HCT116 (cell line): ENCODE measurements at places on chromosomes 3 and 15.

DNA sequence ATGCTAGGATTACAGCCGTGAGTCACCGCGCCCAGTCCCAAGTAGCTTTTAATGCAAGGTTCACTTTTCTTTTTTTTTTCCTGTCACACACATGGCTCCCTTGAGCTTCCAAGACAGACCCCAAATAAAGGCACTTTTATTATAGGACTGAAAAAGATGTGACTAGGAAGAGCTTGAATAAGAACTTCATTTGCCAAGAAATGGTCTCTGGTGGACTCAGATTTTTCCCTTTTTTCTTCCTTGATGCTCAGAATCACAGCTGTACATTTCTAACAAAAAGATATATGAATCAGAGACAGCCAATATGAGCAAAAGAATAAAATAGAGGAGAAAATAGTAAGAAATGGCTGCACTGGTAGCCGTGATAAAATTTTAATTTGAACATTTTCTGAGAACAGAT lies 337.2 kb downstream of the MAGI1 start:
- no peak for DNase-seq

DNA sequence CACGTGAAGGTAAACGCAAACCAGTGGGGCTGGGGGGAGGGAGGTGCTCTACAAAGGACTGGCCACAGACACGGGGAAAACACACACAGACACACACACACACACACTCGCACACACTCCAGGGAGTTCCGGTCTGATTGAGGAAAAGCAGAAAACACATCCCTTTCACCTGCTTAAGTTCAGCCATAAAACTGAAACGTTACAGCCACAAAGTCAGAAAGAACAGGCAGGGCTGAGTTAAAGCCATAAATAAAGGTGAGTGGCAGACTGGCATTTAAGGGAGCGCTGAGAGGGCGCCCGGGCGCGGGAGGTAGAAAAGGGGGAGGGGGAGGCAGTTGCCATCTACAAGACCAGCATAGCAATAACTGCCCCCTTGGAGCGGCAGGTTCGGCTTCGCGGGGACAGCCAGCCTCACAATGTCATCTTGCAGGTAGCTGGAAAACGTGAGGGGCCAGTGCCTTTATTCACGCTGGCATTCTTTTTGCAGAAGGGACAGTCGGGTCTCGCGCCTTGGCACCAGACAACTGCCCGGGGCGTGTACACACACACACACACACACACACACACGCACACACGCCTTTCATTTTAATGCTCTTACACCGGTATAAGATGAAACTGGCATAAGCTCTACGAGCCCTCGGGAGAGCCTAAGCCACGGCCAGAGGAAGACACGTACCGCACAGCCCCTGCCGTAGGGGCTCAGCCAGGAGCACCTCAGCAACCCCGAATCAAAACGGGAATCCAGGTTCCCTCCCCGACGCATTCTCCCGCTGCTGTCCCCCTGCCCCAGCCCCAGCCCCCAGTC lies 866 bp downstream of the TNIK start:
- DNase-seq, result no peak

- DNase-seq, result no peak
These were observed 666 bp downstream of the SNX33 start for GRCh38 chr15:75648156-75649000.

DNA sequence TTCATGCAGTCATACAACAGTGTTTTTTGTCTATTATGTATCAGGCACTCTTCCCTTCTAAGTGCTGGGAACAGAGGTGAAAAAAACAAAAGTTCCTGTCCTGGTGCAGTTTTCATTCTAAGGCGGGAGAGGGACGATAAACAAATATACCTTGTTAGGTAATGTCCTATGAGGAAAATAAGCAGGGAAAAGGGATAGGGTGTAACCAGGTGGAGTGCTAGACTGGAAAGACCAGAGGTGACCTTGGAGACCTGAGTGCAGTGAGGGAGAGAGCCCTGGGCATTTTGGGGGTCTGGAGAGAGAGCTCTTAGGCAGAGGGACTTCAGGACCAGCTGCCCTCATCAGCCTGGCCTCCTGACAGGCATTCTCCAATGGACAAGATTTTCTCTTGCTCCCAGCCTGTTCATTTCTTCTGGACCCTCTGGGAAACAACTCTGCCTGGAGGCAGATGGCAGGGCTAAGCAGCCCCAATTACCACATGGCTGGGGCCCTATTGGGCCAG lies 97.2 kb upstream of the TJP1 start:
- DNase-seq, result no peak

GRCh38 chr15:81282911-81283310 lies 41.0 kb downstream of the STARD5 start:
- DNase-seq, result no peak

DNA sequence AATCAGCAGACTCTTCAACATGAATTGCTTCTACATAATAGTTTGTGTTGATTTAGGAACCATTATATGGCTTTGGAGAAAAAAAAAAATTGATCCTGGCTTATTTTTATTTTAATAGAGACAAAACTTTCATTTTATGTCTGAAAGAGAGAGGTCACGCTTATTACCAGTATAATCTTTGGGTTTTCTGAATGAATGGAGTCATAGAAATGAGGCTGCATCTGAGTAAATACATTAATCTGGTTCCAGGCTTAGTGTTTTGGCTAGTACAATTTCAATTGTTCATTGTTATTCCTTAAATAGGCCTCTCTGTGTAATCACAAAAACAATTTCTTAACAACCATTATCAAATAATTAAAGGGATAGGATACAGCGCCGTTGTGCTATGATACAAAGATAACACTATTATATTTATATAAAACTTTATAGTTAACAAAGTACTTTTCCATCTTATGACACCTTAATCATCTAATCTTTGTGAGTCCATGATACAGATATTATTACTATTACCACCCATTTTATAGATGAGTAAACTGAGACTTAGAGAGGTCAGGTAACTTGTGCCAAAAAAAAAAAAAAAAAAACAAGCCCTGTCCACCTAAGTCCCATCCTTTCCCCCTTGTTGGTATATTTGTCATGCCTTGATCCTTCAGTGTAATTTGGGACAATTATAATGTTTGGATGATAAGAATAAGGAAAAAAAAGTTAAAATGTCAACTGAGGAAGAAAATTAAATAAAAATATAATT lies 41.8 kb upstream of the GOLM2 start:
- no peak for DNase-seq

DNA sequence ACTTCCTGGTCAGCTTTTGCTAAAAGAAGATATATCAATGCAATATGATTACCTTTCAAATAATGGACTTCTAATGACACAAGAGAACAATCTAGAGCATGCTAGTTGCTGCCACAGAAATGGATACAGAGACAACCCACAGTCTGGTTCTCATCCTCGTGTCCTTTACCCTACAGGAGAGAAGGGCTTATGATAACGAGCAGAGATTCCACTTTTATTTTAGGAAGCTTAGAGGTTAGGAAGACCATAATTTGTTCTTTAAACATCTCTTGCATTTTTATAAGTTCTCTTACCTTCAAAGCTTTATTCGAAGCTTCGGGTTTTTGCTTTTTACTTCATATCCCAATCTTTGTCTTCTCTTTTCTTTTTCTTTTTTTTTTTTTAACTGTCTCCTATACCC lies 39.1 kb downstream of the FILIP1L start:
- DNase-seq, result no peak

DNA sequence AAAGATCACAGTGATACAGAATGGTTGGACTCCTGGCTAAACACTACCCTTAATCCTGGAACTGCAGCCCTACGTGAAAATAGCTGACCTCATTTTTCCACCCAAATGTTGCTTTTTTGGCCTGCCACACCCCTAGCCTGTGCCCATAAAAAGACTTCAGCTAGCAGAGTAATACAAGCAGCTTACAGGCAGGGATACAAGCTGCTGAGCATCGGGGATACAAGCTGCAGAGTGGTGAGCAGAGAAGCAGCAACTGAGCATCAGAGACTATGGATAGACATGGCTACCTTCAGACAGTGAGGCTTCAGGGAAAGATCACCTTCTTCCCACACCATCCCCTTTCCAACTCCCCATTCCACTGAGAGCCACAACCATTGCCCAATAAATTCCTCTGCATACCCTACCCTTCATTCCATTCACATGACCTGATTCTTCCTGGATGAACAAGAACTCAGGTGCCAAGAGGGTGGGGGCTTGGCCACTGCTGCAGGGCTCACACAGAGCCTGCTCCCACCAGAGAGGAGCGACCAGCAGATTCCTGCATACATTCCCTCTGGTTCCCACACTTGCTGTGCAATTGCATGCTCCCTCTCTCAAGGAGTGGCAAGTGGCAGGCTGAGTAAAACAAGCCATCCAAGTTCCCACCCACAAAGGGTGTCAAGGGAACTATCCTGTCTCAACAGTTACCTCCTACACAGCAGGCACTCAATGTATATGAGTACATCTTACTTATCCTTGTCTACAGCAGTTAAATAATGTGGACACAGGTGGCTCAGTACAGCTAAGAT lies 217.5 kb downstream of the ALCAM start:
- no peak for DNase-seq

DNA sequence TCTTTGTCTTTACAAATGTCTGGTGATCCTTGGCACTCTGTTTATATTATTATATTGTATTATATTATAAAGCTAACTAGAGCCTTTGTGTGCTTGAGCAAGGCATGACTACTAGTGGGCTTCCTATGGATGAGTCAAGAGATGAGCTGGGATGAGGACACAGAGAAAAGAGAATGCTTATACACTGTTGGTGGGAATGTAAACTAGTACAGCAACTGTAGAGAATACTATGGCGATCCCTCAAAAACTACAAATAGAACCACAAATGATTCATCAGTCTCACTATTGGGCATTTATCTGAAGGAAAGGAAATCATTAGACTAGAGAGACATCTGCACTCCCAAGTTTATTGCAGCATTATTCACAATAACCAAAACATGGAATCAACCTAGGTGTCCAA lies 40.8 kb upstream of the MED12L start:
- no peak for DNase-seq

- DNase-seq, result no peak
These were observed 10.0 kb downstream of the TIMMDC1 start for GRCh38 chr3:119508172-119508845.

GRCh38 chr15:41333026-41333562 lies 413 bp downstream of the NUSAP1 start:
- DNase-seq, result no peak

DNA sequence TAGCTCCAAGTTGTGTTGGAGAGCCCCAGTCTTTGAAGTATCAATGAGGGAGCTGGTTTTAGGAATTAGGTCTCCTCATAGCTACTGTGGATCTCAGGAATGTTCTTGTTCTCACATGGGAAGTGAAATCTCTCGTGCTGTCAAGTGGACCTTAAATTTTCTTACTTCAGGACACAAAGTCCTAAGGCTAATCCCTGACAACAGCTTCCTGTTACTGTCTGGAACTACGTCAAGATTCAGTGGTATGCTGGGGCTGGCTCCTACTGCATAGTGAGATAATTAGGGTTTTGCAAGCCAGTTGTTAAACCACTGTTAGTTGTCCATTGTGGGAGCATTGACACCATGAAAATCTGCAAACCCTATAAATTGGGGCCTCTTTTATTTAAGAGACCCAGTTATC lies 22.8 kb downstream of the MESP1 start:
- DNase-seq, result no peak
